Myocyte (in vitro differentiated cells): ENCODE measurements at places on chromosomes 3 and 15.
A peak's percentile ranks its signal among the peaks of the same experiment; 100 is the strongest.

- no peak for DNase-seq
Measured at GRCh38 chr3:49842843-49843517, 13.4 kb downstream of the TRAIP start.

GRCh38 chr15:70376031-70376928 lies 278.6 kb upstream of the TLE3 start:
- DNase-seq: no peak

GRCh38 chr3:65995515-65995914 lies 43.2 kb downstream of the MAGI1 start:
- no peak for DNase-seq

GRCh38 chr3:33831053-33831452 lies 32.6 kb downstream of the PDCD6IP start:
- no peak for DNase-seq

DNA sequence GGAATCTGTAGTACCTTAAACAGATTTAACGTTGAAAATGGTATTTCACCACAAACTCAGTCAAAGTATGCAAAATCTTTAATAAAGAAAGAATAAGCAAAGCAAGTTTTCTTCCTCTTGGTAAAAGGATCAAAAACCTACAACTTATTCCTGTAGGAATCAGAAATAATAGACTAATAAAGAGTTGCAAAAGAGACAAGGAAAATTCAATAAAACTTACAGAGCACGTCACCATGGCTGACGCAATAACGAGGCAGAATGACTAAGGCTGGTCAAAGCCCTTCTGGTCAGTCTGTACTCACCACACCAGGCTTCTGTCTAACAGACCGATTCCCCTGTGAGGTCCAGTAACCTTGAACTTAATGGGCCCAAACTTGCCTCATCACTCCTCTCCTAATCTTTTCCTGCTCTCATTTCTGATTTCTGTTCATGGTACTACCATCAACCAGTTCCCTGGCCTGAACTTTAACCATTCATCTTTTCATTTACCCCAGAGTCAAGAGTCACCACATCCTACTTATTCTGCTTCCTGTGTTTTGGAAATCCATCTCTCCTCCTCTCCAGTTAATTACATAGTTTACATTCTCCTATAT lies 5.0 kb downstream of the MASP1 start:
- DNase-seq: peak; percentile 7

DNA sequence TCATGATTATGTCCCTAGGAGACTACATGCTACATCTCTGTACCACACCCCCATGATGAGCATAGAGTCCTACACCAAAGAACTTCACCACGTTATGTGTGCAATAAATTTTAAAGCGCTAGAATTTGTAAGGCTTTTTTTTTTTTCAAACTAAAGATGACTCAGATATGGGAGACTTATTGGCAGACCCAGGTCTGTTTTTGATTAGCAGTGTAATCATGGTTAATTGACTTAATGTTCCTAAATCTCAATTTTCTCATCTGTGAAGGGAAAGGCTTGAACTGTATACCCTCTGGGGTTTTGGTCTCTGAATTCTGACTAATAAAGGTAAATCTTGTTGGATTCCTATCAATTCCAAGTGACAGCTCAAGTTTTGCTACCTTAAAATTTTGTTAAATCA lies 26.4 kb downstream of the ABI3BP start:
- DNase-seq: no peak

DNA sequence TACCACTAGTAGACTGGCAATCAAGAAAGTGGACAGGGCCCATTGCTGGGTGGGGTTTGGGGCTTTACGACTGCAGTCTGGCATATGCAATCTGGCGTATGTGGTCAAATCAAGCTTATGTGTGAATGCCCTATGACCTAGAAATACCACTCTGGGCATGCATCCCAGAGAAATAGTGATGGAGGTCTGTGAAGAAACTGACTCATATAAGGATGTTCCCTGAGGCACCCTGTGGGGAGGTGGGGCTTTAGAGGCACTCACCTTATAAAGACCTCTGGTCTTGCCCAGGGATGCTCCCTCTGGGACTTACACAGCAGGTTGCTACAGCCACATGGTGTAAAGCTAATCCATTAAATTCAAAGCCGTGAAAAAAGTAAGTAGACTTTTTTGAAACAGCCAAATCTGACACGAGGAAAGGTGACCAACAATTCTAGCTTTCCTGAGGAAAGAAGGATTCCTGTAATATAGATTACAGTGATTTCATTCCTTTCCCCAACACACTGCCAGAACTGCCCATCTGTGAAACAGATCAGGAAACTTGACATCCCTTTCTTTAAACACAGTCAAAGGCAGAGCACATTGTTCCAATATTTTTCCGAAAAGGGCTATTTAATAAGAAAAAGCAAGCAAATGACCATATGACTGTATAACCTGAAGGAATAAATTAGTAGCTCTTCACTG lies 13.6 kb downstream of the RARRES1 start:
- DNase-seq: peak; percentile 73

GRCh38 chr3:130649061-130649654 lies 97.5 kb downstream of the PIK3R4 start:
- DNase-seq: no peak
